CD14-positive monocyte (primary cell): ENCODE measurements at places on chromosomes 4 and X.

DNA sequence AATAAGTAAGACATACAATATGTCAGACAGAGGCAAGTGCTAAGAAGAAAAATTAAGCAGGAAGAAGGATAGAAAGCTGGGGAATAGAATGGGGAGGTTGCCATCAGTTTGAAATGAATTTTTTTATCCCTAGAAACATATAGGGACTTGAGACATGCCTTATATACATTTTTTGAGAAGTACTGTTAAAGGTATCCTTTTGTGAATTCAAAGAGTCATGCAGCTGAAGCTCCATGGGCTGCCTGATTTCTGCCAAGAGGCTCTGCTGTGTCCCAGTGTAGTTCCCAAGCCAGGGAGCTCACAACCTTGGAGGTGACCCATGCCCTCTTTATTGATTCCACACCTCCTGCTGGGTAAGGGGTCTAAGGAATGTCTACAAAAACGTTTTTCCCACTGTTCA lies 564.6 kb upstream of the DIPK2B start:
- DNase-seq, result no peak

DNA sequence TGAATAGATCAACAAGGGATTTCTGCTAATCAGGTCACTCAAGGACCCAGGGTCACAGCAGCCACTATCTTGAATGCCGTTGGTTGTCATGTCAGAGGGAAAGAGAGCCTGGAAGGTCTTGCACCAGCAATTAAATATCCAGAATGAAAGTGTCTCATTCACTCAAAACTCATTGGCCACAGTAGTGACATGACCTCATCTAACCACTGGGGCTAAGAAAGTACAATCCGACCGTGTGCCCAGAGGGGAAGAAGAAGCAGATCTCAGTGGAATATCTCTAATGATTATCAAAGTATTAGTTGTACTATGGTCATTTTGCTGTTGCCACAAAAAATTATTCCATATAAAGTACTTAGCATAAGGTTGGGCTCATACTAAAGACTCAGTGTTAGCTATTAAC lies 210.0 kb downstream of the QDPR start:
- DNase-seq, result no peak

- peak; percentile 84 for DNase-seq
These were observed 206.3 kb downstream of the ARHGAP24 start for GRCh38 chr4:85681221-85681657.

DNA sequence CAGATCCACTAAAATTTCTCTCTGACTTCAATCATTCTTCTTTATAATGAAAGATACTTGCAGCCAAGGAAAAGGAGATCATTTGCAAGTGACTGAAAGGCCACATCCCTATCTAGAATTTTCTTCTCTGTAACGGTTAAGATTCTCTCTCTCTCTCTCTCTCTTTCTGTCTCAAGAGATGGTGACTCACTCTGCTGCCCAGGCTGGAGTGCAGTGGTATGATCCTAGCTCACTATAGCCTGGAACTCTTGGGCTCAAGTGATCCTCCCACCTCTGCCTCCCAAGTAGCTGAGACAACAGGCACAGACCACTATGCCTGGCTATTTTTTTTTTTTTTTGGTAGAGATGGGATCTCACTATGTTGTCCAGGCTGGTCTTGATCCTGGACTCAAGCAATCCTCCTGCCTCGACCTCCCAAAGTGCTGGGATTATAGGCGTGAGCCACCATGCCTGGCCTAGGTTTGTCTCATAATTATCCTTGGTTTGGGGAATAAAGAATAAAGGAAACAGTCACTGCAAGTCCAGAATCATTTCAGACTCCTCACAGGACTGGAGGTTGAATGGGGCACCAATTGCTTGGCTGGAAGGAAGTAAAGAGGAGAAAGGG lies 33.3 kb upstream of the GALNT7 start:
- no peak for DNase-seq

- no peak for DNase-seq
These were observed 108.6 kb downstream of the SMIM20 start for GRCh38 chr4:26022346-26023202.

DNA sequence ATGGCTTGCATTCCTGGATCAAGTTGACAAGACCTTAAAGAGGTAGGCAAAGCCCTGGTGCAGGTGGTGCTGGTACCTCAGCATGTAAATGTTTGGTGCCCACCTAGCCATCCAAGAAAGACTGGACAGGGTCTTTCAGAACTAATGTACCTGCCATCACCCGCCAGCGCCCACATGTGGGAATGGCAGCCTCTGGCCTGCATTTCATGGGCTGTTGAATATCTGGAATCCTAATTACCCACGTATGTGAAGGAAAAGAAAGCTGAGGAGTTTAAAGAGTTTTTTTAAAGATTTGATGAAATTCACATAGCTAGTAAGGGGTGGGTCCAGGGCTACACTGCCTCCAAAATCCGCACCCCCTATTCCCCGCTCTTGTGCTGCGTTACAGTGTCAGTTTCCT lies 8.6 kb upstream of the CCDC149 start:
- DNase-seq, result no peak

DNA sequence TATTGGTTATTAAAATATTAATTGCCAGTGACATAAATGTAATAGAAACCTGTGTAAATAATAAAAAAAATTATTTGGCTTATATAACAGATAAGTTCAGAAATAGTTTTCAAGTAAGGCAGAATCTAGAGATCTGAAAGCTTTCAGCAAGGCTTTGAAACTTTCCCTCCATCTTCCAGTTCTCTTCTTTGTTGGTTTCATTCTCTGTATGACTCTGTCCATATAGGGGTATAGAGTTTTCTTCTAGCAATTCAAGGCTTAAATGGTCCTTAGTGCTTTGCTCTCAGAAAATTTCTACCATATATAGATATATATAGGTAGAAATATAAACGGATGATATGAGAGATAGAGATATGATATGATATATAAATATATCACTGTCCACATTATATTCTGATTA lies 160.5 kb upstream of the GABRA2 start:
- no peak for DNase-seq

- DNase-seq, result no peak
These were observed 54.4 kb downstream of the SOD3 start for GRCh38 chr4:24849756-24850155.

DNA sequence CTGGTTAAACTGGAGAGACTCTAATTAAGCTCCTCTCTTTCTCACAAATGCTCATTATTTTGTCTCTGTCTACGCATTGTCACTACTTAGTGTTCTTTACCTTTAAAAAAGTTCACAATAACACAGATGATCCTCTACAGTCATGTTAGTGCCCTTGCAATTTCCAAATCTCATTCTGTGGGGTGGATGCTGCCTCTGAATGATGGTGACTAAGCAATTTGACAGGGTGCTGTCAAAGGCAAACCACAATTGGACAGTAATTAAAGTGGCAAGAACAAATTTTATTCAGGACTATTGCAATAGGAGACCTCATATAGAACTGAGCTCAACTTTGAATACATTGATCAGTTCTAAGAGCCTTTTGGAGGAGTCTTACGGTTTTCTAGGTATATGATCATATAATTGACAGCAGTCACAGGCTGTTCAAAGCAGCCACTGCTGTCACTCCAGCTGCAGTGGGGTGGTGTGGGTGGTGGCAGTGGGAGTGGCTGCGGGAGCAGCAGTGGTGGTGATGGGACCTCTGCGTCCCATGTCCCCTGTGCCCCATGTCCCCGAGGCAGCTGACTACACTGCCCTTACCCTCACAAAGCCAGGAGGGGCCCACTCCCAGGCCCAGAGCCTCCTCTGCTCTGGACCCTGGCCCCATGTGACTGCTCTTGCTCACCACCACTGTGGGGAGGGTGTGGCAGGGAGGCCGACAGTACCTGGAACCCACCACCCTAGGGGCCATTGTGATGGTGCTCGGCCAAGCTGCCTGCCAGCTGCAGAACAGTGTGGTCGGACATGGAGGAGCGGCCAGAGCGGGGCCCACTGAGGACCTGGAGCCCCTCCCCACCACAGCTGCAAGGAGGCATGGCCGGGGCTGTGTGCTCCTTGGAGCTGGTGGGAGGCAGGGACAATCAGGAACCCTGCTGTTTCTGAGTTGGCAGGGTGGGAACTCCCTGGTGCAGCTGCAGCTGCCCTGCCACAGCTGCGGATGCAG lies 30.4 kb upstream of the PAGE1 start:
- DNase-seq, result no peak

GRCh38 chr4:15695729-15696128 lies 7.1 kb upstream of the BST1 start:
- no peak for DNase-seq

DNA sequence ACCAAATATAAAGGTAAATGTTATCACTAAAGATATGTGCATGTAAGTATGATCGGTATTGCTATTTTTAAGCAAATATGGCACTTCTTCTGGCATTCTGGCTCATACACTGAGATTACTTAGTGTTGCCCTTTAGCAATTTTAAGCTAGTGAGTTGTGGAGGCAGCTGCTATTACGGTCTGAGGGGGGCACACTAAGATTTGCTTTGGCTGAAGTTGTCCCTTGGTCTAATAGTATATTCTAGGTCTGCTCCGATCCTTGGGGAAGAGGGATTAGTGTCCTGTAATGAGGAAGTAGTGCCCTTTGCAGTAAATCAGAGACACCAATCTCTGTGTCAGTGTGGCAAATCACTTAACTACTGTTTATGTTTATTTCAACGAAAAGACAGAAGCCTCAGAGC lies 196.5 kb upstream of the FTHL17 start:
- no peak for DNase-seq

- DNase-seq, result no peak
These were observed 16.2 kb downstream of the POU4F2 start for GRCh38 chr4:146654687-146655520.
